ENCODE measurements at places on chromosomes 5 and 9.

DNA sequence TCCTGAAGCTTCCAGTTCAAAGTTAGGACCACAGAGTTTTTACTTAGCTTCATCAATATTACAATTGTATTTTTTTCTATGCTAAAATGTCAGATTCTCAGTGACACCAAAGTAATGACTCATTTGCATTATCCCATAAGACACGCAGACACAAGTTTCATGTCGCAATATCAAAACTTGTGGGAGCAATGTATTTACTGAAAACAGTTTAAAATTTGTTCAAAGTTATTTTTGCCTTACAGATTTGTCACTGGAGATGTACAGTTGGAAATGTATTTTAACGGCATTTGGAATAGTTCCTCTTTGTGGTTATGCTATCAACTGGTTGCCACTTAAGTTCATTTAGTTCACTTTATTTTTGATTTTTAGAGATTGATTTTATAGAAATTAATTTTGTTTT is 36.2 kb upstream of the DAP start:
- no peak for DNase-seq

DNA sequence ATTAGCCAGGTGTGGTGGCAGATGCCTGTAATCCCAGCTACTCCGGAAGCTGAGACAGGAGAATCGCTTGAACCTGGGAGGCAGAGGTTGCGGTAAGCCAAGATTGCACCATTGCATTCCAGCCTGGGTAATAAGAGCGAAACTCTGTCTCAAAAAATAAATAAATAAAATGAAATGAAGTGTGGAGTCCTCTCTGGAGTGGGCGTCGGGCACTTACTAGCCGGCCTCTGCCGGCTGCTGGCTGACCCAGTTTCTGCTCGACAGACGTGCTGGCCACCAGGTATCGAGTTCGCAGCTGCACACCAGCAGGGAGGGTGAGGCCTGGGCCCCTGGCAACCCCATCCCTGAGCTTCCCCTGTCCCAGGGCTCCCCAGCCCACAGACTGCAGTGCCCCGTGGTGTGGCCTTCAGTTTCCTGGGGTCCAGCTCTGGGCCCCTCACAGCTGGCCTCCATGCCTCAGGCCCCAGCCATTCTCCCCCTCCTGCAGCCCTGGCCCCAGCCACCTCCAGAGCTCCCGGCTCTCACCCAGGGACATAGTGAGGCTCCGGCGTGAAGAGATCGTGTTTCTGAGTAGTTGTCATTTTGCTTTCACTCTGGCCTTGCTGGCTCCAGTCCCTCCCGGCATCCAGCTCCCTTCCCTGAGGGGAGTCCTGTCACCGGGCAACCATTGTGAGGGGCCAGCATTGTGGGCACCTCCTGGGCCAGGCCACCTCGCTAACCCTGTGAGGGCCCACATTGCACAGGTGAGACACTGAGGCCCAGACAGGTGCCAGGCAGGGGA is 3.8 kb upstream of the STPG3 start:
- no peak for DNase-seq

- DNase-seq: no peak
These were observed 107.1 kb upstream of the TNPO1 start for GRCh38 chr5:72709341-72709740.

DNA sequence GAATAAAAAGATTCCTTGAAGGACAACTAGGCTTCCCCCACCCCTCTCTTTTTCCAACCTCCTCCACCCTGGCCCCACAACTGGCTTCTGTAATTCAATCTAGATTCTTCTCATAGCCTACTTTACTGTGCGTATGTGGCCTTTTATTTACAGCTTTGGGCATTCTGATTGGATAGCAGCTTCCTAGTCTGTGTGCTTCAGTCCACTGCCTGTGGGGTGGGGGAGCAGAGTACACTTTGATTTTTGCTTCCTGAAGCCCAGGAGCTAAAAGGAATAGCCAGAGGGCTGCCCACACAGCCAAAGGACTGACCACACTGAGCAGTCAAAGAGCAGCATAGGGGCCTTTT is 30.4 kb downstream of the RUSC2 start:
- DNase-seq: no peak

GRCh38 chr9:136567651-136568287 is 21.9 kb upstream of the NOTCH1 start:
- no peak for DNase-seq

DNA sequence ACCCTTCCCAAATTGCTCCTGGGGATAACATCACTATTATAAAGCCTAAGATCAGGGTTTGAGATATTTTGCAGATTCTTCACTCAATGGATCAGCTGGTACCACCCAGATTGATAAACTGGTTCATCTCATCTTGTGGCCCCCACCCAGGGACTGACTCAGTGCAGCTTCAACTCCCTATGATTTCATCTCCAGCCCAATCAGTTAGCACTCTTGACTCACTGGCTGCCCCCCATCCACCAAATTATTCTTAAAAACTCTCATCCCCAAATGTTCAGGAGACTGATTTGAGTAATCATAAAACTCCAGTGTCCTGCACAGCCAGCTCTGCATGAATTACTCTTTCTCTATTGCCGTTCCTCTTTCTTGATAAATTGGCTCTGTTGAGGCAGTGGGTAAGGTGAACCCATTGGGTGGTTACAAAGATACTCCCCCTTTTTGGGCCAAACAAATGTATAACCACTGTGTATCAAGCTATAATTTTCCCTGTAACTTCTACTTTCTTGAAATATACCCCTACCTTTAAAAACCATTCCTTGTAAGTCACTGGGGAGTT is 263.3 kb upstream of the IL12B start:
- no peak for DNase-seq

GRCh38 chr5:159787837-159788236 is 128.4 kb upstream of the ADRA1B start:
- DNase-seq: no peak

GRCh38 chr9:112689161-112689740 is 28.7 kb downstream of the INIP start:
- DNase-seq: no peak

GRCh38 chr5:80184235-80185023 is 71.4 kb downstream of the SERINC5 start:
- DNase-seq: peak; percentile 82

- DNase-seq: no peak
These were observed 96.6 kb downstream of the RGS3 start for GRCh38 chr9:113559834-113560800.

- DNase-seq: peak; percentile 66
These were observed 25.3 kb downstream of the STXBP1 start for GRCh38 chr9:127637322-127637847.

GRCh38 chr9:126357074-126357473 is 30.4 kb downstream of the MVB12B start:
- peak; percentile 28 for DNase-seq

DNA sequence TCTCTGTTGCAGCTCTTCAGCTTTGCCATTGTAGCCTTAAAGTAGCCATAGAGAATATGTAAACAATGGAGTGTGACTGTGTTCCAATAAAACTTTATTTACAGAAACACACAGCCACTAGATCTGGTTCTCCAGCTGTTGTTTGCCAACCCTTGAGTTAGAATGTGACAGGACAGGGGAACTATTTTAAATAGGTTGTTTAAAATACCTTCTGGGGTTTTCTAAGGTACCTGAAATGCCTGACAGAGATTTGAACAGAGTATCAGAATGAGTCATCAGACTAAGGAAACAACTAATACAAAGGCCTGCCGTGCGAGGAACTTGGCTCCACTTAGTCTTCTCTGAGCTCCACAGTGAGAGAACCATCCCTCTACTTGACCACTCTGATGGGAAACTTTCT is 85.4 kb downstream of the HSD17B4 start:
- no peak for DNase-seq

GRCh38 chr5:43376496-43377140 is 35.6 kb downstream of the CCL28 start:
- DNase-seq: no peak

- no peak for DNase-seq
These were observed 3.5 kb downstream of the HEMGN start for GRCh38 chr9:97934321-97935115.

DNA sequence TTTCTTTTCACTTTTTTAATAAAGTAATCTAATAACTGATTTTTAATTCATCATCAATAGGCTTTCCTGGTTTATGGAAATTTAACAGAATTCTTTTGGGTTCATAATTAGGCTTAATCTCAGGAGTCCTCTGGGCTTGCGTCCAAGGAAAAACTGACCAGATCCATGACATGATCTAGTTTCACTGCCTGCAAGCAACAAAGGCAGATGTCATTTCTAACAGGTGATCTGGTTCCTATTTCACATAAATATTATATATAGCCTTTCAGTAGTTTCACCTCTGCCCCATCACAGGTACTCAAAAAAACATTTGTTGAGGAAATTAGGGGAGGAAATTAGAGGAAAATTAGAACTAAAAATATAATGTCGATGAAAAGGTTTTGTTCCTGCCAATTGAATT is 126.4 kb downstream of the FBXL17 start:
- DNase-seq: peak; percentile 48

DNA sequence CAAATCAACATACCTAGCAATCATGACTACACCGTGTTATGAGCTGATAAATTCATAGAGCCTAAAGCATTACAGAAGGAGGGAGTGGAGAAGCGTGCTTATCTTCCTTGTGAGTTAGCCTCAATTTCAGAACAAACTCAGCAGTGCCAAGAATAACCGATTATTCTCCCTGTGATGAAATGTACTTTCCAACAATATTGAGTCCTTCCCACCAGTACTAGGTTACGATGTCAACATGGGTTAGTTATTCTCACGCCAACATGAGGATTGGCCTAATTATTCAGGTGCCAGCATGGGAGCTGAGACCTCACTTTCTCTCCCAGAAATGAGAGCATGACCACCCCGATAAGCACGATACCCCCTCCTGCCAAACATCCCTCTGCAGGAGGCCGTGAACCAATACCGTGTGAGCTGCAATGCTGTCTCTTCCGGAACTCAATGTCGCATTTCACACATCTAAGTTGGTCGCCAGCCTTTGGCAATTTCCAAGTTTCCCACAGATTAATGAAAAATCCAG is 193.7 kb downstream of the ENC1 start:
- DNase-seq: no peak

DNA sequence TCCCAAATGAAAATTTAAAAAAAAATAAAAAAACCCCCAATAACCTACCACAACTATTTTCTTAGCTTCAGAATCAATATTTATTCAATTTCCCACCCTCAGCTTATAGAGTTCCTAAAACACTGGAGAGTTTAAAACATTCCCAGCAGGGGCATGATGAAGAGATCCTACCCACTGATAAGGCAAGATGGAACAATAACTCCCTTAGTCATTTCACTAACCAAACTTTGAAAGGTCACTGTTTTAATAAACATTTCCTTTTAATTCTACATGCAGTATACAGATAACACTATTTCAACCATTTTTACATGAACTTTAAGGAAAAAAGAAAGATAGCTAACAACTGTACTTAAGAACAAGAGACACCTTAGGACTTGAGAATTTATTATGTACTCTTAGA is 34.9 kb upstream of the ACOT12 start:
- no peak for DNase-seq

DNA sequence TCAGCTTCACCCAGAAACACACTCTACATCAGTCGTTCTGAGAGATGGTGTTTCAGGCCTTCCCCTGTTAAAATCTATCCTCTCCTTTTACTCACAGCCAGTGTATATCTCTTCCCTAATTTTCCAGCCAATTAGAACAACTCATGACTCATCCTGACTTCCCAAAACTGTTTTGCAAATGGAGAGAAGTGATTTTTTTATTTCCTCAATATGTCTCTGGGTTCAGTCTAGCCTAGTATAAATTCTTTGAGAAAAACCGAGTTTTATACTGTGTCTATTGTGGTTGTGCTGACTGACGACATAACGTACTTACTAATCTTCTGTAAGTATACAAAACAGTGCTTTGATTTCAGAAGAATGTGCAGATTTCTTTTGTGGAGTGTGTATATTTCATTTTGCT is 28.4 kb upstream of the CAST start:
- DNase-seq: no peak

DNA sequence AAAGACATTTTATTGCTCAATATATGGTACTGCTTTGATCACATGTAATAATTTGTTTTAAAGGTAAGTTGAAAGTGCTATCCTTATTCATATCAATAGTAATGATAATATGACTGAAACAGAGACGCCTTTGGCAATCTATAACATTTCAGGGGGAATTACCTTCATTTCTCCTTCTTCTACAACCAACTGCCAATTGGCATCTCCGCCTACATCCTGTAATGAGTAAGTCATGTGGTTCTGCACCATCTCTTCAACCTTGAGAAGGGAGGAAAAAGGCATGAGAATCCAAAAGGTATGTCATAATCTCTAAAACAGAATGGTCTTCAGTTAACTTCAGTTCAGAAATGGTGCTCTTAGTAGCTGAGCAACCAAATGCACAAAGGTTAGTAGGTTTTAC is 52.4 kb downstream of the HMGCR start:
- no peak for DNase-seq

- DNase-seq: peak; percentile 77
These were observed at the start of gene UBLCP1 for GRCh38 chr5:159262859-159263568. TSS of gene UBLCP1 (plus strand) at chr5:159263290. CDS start at chr5:159268916, 5,626 bp downstream.

DNA sequence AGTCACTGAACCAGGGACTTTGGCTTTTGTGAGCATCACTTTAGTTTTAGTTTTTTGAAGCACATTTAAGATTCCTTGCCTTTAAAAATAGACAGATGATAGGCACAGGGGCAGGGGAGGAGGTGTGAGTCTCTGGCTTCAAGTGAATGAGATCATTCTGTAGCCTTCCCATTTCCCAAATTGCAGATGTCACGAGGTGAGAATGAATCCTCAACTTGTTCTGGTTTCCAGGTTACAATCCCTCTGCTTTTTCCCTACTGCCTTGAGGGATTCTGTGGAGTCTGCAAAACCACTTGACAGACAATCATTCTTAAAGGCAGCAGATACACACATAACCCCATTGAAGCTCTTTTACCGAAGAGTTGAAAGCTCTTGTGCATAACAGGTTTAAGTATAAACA is 332.4 kb downstream of the DMAC1 start:
- no peak for DNase-seq

DNA sequence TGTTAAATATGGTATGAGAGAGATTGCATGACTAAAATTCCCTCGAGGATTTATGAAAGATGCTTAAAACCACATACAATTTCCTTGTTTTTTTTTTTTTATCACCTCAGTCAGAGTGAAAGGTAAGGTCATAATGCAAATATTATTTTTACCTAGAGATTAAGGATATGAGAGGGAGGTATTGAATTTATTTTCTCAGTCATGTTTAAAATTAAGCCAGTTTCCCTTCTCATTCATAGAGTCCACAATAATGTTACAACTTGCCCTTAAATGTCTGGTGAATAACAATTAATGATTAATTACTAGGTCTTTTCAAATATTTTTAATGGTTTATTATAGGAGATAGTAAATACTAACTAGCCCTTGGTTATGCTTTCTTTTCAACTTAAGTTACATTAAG is 144.9 kb upstream of the HAPLN1 start:
- no peak for DNase-seq

All from NCI-H2029 treated with DMSO at 0.1 percent for 48 hours (cell line).